ENCODE measurements at places on chromosomes 7 and 10.
A peak's percentile ranks its signal among the peaks of the same experiment; 100 is the strongest.

DNA sequence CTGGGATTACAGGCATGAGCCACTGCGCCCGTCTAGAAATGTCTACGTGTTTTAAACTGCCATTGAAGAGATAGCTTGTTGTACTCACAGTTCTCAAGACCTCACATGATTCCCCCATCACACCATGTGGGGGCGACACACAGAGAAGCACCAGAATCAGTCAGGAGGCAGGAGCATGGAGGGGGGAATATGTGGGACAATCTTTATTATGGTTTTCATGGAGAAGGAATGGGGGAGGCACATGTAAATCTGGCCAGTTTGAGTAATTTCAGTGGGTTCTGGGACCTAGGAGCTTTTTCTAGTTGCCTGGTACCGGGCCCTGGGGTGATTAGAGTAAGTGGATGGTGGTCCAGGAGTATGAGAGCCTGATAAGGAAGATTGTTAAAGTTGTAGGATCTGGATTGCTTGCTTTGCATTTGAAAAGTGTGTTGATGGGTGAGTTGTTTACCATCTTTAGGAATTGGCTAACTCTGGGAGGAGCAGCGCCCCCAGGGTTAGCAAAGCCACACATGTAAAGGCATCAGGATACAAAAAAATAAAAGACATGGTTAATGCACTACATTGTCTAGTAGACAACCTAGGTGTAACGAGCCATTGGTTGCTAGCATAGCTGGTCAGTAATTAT lies 85.4 kb upstream of the SLC13A1 start:
- DNase-seq, result no peak

DNA sequence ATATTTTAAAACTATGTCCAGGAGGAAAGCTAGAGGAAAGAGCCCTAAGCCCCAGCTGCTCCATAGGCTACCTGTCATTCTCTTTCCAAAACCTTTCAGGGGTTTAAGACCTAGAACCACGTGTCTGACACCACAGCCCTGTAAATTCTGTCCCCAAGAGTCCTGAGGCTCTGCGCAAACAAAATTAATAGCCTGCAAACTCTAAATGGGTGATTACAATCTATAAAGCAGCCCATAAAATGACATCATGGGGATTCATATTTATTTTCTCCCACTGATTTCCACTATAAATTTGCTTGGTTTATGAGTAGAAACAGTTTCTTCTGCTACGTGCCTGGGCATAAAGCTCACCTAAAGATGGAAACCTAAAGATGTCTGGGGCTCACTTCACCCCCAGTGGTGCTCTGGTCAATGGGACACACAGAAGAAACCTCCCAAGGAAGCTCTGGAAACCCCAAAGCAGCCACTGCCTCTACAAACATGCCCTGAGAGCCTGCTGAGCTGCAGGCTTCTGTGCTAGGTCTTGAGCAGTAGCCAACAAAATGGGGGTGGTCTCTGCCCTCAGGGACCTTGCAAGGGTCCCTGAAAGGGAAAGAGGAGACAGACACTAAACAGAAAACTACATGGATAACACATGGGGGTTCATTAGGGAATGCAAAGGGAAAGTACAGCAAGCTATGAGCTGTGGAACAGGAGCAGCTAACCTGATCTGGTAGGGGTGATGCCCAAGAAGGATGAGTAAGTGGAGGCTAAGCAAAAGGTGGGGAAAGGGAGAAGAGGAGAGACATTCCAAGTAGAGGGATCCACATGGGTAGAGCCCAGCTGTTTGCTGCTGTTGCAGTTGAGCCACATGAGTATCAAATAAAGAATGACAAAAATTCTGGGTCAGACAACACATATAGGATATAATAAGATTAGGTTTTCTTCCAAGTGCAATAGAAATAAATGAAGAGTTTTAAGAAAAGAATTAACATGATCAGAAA lies 331.7 kb downstream of the KCNMA1 start:
- no peak for DNase-seq

DNA sequence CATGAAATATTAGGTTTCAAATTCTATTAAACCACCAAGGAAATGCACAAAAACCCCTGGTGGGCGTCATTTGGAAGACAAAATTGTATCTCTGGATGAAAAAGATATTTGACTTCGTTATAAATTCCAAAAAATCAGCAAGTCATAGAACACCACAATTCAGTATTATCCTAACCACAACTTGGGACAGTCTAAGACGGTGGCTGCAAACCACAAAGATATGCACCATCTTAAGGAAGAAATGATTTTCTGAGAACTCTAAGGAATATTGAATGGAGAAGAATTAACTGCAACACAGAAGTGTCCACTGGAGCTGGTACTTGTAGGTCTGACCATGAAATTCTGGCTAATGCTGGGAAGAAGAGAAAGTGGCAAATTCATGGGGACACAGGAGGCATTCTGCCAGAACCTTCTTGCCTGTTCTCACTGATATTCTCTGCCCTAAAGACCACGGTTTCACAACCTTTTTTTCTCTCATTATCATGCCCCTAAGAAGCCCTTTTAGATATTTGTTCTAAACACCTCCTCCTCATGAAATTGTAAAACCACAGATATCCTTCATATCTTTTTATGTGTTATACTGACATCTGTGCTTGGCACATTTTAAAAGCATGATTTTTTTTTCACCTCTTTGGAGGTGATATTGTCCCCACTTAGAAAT lies 92.9 kb downstream of the SFMBT2 start:
- DNase-seq, result no peak

DNA sequence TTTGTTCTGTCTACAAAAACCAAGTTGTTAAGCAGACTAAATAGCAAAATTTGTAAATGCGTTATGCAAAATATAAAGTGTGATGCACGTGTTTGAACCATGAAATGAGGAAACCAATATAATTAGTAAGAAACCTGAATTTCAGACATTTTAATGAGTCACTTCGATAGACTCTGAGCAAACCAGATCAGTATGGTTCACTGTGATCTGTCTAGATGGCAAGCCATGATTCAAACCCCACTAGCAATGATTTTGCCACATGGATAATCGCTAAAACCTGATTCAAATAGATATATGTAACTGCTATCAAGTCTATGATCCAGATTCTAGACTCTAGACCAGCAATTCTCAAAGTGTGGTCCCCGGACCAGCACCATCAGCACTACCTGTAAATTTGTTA lies 24.8 kb downstream of the ZC3HAV1 start:
- no peak for DNase-seq

DNA sequence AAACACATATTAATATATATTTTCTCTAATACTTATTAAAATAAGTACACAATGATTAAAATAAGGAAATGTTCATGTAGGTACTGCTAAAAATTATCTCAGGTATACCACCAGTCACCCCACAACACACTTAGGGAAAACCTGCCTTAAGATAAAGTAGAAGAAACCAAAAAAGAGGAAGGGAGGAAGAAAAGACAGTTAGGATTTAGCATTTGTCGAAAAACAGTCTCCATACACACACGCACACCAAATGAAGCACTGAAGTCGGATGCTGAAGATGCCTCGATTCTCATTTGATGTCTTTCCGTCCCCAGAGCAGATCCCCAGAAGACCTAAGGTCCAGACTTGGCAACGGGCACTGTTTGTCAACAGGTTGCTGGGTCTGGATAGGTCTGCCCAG lies 30.0 kb upstream of the ARID5B start:
- DNase-seq, result no peak

DNA sequence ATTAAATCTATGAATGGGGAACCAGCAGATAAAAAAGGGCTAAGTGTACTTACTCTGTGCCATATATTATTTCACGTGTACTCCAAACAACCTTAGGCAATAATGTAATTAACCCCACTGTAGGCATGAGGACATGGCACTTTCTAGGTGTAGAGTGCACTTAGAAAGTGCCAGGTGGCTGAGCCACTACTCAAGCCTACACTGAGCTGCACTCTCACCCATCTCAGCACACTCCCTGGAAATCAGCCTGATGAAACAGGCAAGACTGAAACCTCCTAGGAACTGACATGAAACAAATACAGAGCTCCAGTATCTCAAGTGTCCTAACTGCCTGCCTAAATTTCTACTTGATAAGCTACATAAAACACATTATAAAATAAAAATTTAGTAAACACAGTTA lies 147.4 kb downstream of the KMT2E start:
- DNase-seq, result no peak

DNA sequence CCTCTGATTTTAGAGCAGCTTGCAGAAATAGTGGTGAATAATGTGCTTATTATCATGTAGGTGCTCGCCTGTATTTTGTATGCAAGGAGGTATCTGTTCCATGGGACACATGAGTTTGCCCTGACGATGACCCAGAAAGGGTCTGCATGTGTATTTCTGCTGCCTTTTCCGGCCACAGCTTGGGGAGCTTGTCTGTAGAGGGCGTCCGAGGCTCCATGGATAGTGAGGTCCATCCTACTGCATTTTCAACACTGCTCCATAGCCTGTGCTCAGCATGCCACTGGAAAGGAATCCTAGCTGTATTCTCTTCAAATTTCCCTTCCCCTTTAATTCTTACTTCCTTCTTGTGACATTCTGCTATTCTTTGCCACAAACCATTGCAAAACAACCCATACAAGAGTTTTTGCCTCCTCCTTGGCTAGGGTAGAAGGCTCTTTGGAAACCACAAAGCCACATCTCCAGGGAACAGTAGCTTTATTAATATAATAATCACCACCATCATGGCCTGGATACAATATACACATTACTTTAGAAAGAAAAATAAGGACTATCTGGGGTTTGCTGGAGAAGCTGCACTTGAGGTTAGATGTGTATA lies 127.7 kb downstream of the DYNC1I1 start:
- no peak for DNase-seq

- DNase-seq, result no peak
Observed at GRCh38 chr7:37109016-37109683, 339.5 kb downstream of the ELMO1 start.

GRCh38 chr10:89553064-89553734 lies 17.8 kb upstream of the SLC16A12 start:
- DNase-seq, result no peak

DNA sequence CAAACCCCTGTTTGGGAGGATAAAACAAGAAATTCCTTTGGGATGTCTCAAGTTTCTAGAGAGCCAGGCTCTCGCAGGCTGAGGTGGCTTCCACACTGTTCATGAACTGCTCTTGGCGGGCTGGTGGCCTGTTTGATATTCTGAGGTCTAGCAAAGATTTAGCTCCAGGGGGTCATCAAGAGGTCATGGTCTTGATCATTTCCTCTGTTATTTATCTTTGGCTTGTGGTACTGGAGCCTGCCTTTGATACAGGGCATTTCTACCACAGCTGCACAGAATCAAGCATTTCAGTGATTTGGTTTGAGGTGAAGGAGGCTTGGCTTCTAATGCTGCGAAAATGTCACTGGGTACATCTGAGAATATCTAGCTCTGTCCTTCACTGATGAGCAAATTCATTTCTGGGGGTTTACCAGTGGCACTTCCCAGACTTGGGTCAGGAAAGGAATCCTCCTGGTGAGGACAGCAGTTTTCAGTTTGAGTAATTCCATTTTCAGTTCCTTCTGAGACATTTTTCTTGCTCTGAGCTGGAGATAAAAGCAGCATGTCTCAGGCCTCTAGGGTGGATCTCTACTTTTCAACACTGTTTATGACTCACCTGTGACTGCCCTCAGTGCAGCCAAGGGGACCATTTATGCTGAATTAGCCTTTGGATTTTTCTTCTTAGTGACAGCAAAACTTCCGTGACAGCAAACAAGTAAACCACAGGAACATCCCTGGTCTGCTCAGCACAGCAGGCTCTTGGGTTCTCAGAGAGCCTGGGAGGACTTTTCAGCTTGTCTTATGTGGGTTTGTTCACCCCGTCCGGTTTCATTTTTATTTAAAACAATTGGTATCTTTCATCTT lies 312.0 kb downstream of the RNLS start:
- DNase-seq, result peak; percentile 29

DNA sequence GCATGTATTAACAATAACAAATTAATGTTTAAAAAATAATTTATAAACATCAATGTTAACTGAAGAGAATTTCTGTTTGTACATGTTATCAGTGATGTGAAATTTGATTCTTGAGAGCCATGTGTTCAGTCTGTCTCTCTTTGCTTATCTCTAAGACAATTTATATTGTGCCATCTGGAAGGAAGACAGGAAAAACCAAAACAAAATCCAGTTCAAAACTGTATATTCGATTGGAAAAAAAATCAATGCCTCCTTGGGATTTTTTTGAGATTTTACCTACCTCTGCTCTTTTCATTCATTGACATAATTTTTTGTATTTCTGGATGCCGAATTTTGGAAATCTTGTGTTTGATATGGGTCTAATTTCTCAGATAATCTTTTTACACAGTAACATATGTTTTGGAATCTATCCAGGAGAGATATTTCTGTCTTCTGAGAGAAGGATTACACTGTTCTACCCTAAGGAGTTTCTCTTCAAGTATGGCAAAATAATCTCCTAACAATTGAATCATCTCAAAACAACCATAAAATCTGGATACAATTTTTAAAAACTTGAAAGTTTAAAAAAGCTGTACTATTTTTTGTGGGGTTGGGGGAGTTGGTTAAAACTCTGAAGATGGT lies 311.9 kb upstream of the GNAI1 start:
- no peak for DNase-seq

GRCh38 chr7:70782796-70783195 lies 349.1 kb upstream of the GALNT17 start:
- no peak for DNase-seq

- DNase-seq, result no peak
Observed at GRCh38 chr7:46215987-46216567, 295.0 kb upstream of the IGFBP3 start.

DNA sequence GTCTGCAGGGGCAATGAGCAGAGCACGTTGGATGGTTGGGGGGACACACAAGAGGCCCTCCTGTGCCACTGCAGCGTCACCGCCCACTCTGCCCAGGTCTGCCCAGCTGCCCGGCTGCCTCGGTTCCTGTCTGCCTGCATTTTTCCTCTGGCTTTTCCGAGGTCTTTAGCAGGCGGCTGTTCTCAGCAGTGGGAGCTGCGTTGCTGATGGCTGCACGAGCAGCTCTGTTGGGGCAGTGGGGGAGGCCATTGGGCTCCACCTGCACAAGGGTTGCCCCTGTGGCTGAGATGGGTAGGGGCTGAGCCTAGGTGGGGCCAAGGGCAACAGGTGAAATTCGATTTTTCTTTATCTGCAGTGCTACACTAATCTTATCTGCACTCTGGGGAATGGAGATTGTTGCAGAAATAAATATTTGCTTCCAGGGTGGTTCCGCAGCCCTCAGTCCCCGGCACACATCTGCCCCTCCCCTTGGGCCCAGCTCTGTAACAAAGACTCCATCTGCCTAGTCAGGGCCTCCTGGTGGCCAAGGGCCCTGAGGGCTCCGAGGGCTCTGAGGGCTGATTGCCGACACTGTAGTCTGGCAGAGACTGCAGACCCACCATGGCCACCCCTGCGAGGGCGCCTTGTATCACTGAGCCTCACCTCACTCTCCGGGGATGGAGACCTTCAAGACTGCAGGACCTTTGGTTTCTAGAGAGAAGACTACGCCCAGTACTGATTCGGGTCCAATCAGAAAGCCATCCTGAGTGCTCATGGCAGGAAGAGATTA lies 141.7 kb upstream of the SHH start:
- DNase-seq, result no peak

GRCh38 chr10:69869291-69869961 lies 67.7 kb downstream of the COL13A1 start:
- DNase-seq, result no peak

- DNase-seq, result no peak
Observed at GRCh38 chr10:21750424-21750823, 216.4 kb downstream of the MLLT10 start.

All from activated T-helper 9 cell treated with anti-CD3 and anti-CD28 coated beads, Interleukin-2, amount 50 U/mL, for 16 hours (primary cell).